ENCODE measurements at places on chromosomes 1 and 21.

DNA sequence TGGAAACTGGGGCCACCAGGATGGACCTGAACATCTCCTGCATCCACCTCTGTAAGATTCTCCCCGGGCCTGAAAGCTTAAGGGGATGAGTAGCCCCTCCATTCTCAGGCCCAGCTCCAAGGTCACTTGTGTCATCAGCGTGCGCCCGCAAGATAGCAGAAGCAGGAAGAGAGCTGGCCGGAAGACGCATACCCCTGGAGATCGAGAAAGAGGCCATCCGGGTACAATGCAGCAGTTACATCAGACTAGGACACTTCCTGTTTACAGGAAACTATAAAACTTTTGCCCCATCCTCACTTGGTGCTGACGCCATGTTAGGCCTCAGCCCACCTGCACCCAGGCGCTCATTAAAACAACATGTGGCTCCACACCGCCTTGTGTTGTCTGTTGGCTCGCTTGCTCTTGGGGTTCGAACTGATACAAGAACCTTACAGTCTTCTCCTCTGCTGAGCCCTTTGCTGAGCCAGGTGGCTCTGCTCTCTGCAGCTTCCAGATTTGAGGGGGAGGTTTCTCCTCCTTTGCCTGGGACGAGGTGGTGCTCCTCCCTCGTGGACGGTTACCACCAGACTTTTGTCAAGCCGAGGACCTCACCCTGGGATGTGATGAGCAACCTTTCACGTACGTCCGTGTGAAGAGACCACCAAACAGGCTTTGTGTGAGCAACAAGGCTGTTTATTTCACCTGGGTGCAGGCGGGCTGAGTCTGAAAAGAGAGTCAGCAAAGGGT lies 277.5 kb upstream of the C1orf174 start:
- no peak for DNase-seq

DNA sequence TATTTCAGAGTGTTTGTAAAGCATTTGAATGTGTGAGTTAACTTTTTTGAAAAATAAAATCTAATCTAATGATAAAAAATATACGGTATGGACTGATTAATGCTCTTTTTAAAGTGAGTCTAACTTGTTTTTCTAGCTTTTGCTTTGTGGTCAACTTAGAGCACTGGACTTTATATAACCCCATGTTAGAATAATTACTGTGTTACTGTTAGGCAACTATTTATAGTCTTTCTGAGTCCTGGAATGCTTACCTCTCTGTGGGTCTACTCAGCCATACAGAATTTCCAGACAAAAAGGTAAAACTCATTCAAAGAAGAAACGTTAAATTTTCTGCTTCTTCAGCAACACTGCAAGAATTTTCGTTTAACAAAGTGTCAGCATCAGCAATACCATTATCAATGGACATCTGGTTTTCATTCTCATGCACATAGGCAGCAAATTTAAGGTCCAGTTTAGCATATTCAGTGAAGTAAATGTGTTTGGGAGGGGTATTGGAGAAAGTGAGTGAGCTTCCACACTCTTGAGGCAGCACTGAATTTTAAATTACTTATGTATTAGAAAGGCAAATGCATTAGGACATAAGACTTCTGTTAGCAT lies 664.7 kb upstream of the NEGR1 start:
- no peak for DNase-seq

DNA sequence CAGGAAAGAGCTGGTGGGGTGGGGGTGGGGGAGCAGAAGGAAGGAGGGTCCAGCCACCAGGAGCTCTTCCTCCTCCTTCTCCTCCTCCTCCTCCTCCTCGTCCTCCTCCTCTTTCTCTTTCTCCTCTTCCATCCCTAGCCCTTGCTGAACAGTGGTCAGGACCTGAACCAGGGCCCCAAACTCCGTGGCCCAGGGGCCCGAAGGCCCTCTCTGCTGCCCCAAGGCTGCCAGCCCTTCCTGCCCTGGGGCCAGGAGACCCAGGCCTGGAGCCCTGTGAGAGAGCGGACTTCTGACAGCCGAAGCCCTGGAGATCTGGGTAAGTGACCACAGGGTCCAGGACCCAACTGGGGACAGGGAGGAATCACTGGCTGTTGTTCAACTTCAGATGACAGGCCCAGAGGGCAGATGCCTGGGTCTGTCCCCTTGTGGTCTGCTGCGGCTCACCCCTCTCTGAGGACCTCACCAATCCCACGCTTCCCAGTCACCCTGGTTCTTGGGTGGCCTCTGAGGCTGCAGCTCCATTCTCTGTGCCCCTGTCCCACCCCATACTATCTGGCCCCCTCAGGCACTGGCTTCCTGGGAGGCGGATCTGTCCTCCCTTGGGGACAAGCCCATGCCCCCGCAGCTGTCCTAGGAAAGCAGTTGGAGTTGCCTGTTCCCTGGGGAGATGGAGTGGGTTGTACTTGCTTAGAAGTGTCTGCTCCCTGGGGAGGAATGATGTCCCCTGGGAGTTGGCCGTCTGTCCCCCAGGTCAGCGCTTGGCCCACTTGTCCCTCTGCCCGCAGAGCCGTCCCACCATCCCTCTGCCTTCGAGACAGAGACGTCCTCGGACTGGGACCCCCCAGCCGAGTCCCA lies 51.8 kb downstream of the VWA5B1 start:
- DNase-seq, result no peak

DNA sequence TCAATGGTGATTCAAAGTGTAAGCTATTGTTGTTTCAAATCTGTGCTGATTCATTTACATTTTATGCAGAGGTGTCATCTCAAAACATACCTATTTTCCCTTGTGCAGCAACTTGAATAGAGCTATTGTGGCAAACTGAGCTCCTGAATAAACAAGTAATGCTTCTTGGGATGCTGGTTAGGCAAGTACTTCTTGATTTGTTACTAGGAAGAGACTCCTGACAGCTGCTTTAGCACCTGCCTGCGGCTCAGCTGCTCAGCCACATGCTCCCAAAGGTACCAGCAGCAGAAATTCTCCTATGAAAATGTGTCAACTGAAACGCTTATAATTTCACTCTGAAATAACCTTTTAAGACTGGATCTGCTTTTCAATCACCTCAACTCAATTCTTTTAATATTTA lies 352.3 kb downstream of the RYR2 start:
- DNase-seq, result no peak

- DNase-seq, result no peak
These were observed 109.0 kb upstream of the KCTD3 start for GRCh38 chr1:215458104-215458503.

GRCh38 chr1:57451516-57451915 lies 27.7 kb upstream of the DAB1 start:
- DNase-seq, result no peak

GRCh38 chr21:15365751-15366392 lies 301.1 kb upstream of the NRIP1 start:
- DNase-seq, result no peak

GRCh38 chr1:17588048-17588871 lies 48.8 kb downstream of the ARHGEF10L start:
- peak; percentile 20 for DNase-seq

GRCh38 chr1:38512789-38513188 lies 346.8 kb downstream of the RRAGC start:
- DNase-seq, result no peak

GRCh38 chr1:47881505-47882442 lies 115.4 kb downstream of the TRABD2B start:
- no peak for DNase-seq

GRCh38 chr1:86779308-86780191 lies 75.2 kb downstream of the SH3GLB1 start:
- DNase-seq, result no peak

DNA sequence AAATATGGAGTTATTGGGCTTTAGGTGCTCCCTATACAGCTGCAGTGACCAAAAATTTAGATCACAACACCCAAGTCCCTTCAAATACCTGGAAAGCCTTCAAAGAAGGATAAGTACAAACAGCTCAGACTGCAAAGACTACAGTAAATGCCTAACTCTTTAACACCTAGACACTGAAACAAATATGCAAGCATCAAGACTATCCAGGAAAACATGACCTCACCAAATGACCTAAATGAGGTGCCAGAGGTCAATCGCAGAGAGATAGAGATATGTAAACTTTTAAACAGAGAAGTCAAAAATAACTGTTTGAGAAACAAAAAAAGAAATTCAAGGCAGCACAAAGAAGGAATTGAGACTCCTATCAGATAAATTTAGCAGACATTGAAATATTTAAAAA lies 753.8 kb upstream of the B3GALT2 start:
- DNase-seq, result no peak

- DNase-seq, result no peak
These were observed 16.1 kb downstream of the RRP15 start for GRCh38 chr1:218301217-218301616.

GRCh38 chr21:46183910-46184624 lies at the start of gene SPATC1L:
SPATC1L (minus strand) TSS chr21:46184459; CDS start chr21:46182816, 1,643 bp downstream.
- no peak for DNase-seq

- no peak for DNase-seq
These were observed 11.8 kb downstream of the RCC1 start for GRCh38 chr1:28517649-28517999.

DNA sequence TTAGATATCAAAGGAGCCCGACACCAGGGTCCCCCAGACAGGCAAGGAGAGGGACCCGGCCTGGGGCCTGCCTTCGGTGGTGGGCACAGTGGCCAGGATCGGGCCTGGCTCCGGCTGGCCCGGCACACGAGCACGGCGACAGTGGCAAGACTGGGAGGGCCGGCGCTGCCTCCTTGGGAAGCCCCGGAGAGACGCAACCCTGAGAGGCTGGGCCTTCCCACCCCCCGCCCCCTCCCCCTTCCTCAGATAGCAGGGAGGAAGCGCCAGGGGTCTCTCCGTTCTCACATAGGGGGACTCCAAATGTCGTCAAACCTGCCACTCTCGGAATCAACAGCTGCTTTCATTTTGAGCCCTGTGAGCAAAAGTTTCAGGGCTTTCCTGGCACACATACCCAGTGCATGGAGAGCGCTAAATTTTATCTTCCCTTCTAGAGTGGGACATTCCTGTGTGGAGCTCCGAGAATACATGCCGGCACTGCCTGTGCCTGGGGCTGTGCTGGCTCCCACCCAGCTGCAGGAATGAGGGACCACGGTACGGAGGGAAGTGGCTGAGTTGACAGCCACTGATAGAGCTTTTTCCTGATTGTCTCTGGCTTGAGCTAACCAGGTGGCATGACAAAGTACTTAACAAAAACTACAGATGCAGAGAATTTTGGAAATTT lies 62.4 kb downstream of the CD247 start:
- DNase-seq, result no peak

DNA sequence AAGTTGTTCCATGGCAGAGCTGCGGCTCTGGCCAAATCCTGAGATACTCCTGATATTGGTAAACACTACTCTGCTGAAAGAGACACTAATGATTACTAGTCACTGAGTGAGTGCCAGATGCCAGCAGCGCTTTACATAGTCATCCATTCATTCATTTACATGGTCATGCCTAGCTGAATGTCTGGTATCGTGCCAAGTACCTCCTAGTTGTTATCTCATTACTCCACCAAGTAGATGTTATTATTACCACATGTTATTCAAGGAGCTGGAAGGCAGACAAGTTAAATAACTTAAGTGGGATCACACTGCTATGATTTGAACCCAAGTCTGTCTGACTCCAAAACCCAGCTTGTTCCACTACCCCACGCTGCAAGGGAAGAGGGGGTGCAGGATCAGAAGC lies 4.7 kb downstream of the OLFML2B start:
- no peak for DNase-seq

- DNase-seq, result no peak
These were observed 41.9 kb downstream of the SYDE2 start for GRCh38 chr1:85158910-85159309.

GRCh38 chr1:186768906-186769305 lies 59.8 kb upstream of the PLA2G4A start:
- no peak for DNase-seq

GRCh38 chr1:181603735-181604410 lies 120.6 kb downstream of the CACNA1E start:
- DNase-seq, result no peak

DNA sequence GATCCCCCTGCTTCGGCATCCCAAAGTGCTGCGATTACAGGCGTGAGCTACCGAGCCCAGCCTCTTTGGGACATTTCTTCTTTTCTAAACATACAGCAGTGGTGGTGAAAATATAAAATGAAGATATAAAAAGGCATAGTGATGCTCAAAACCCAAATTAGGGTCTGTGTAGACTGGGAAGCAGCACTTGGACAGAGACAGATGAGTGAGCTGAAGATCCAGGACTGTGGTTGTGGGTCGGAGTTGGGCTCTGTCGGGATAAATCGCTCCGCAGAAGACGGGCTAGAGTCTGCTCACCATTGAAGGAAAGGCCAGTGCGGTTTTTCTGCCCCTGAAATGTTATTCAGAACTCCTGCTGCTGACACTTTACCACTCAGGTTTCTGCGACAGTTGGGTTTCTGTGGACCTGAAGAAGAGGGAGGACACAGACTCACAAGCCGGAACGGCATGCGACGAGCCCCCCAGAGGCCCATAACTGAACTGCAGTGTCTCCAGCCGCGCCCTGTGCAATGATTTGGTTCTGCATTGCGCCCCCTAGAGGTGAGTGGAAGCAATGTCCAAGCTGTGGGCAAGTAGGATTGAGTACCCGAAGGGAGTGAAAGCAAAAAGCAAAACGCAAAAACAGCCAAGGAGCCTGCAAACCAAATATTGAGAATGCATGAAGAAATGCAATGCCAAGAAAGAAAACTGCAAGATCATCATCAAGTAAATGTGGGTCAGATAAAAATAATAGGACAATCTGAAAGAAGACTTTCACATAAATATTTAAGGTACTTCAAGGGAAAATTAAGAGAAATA lies 66.6 kb downstream of the GABPA start:
- peak; percentile 43 for DNase-seq

DNA sequence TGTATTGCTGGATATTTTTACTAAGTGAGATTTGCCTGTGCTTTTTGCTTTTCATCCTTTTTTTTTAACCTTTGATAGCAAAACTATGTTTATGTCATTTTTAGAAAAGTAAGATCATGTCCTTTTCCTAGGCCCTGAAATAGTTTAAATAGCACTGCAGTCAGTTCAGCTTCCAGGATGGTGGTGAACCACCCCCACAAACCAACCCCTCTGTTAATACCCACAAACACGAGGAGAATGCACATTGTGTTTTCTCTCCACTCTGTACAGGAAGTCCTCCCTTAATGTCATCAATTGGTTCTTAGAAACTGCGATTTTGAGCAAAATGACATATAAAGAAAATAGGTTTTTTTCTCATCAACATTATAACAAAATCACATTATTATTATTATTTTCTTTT lies 117.7 kb upstream of the DSCAM start:
- DNase-seq, result no peak

- DNase-seq, result no peak
These were observed 202.0 kb downstream of the FMN2 start for GRCh38 chr1:240293706-240294105.

DNA sequence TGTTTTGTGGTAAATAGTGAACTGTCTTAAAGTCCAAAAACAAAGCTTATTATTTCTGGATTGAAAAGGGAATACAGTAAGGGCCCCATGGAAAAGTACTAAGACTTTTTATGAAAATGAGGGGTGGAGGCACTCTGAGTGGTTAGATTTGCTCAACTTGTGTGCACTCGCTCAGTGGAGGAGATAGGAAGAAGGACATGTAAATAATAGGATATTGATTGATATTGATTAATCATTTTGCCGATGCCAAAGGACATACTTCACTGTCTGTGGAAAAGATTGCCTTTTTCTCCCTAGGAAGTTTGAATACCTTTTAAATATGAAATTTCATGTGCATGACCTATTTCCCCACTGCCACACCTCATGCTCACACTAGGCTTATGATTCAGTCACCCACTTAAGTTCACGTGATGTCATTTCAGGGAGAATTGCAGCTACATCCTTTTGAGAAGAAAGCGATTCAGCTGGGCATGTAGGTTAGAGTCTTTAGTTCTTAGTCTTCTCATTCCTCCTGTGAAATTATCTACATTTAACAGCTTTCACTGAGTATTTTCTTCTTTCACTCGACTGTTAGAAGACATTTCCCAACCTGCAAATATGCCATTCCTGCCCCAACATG lies 5.0 kb downstream of the MTR start:
- DNase-seq, result no peak

GRCh38 chr1:89931964-89932363 lies 62.9 kb upstream of the ZNF326 start:
- DNase-seq, result no peak
